ENCODE measurements at places on chromosomes 2 and 18.

- DNase-seq, result no peak
These were observed 40.7 kb upstream of the TMEM131 start for GRCh38 chr2:98036349-98037000.

DNA sequence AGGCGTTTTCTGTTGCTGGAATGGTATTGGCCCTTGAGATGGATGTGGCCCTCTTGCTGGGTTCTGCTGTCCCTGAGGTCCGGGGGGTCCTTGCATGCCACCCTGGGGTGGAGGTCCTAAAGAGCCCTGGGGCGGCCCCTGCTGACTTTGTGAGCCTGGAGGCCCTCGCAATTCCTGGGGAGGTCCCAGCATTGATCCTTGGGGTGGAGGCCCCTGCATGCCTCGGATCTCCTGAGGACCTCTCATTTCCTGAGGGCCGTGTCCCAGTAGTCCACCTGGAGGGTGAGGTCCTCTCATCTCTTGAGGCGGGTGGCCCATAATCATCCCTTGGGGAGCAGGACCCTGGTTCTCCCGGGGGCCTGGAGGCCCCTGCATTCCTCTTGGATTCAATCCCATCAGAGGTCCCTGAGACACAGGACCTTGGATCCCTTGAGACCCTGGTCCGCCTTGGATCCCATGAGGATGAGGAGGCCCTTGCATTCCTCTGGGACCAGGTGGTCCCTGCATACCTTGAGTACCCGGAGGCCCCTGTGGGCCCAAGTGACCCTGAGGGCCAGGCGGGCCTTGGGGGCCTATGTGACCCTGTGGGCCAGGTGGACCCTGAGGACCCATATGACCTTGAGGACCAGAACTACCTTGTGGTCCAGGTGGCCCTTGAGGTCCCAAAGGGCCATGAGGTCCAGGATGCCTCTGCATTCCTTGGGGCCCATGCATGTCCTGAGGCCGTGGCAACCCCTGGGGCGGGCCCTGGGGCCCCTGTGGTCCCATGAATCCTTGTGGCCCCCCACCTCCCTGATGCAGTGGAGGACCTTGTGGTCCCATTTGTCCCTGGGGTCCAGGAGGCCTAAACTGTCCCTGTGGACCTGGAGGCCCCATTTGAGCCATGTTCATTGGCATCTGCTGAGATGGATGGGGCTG is 18.3 kb downstream of the SFT2D3 start:
- DNase-seq, result no peak

DNA sequence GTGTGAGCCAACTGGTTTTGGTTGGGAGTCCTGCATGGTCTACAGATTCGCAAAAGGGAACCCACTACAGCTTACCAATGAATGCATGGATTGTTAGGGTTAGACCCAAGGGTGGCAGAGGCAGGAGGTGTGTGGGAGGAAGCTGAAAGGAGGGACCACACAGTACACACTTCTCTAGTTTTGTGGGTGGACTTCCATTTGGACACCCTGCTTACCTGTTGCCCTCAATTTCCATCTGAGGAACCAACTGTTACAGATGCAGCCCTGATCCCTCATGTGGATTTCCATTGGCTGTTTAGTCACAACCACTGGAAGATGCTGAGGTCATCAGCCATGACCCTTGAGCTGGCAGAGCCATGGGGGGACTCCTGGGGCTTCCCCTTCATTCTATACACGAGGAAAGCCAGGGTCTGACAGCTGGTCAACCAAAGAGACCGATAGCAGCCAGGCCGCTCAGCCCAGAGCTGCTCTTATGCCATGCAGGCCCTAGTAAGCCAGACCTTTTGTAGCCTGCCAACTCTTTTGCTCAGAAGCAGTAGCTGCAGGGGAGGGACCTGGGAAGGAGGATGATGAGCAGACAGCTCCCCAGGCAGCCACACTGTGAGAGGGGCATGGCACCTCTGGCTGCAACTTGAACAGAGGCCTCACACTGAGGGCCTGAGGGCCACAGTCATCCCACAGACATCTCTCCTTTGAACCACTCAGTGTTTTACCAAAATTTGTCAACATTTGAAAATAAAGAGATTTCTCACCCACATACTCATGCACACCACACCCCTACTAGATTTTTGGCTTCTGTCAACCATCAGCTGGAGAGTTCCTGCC is 162.1 kb downstream of the SETBP1 start:
- no peak for DNase-seq

DNA sequence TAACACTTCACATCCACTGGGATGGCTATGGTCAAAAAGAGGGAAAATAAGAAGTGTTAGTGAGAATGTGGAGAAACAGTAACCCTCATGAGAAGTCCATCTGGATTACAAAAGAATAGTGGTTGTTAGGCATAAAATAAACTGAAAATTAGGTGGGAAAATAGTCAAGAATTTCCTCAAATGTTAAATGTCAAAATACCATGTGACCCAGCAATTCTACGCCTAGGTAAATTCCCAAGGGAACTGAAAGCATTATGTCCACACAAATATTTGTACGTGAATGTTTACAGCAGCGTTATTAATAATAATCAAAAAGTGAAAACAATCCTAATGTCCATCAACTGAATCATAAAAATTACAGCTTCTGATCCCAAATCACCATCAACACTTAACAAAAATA is 11.0 kb downstream of the WDR33 start:
- DNase-seq, result no peak

GRCh38 chr2:41042343-41042742 is 590.5 kb upstream of the SLC8A1 start:
- DNase-seq, result no peak

GRCh38 chr2:190486037-190486623 is 48.4 kb downstream of the NEMP2 start:
- DNase-seq, result no peak

- no peak for DNase-seq
These were observed 491.2 kb downstream of the PIK3C3 start for GRCh38 chr18:42446195-42446594.

DNA sequence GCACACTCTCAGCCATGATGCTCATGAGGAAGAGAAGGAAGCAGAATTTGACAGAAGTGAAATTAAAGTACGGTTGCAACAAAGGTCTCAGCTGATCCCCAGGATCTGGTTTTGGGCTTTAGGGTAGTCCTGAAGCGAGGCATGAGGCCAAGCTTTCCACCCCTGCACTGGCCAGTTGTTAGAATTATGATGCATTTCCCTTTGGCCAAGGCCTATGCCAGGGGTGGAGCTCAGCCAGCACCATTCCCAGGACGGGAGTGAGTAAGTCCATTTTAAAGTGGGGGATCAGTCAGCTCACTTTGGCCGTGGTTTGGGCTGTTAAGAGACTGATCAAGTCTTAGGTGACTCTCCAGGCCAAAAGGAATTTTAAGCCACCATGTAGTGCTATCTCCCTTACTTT is 314.5 kb upstream of the MMADHC start:
- DNase-seq, result no peak

DNA sequence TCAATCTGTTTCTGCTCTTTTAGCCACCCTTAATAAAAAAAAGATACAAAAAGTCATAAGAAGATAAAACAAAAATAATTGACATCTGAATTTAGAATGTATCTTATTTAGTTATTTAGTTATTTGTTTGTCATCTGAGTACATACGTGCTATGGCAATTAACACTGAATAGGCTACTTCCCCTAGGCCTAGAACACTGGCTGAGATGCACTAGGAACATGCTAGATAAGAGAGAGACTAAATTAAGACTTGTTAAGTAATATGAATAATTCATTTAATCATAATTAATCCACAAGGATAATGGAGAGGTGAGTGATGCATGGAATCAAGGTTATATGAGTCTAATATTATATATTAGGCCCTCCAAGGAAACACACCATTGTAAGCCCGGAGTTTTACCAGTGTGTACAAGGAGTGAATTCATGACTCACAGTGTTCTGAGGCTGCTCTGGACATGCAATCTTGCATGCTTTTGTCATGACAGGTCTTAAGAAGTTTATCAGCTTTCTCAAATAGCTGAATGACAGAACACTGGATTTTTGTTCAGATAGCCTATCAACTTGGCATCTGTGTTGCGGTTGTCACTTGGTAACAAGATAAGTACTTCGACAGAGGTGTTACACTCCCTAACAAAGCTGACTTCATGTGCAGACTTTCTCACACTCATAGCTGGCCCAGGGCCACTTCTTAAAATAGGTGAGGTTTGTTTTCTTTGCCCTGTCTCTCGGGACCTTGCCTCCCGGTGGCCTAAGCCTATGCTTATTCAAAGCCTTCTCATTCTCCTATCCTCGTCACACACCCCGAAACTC is 5.0 kb upstream of the SERPINB2 start:
- no peak for DNase-seq

DNA sequence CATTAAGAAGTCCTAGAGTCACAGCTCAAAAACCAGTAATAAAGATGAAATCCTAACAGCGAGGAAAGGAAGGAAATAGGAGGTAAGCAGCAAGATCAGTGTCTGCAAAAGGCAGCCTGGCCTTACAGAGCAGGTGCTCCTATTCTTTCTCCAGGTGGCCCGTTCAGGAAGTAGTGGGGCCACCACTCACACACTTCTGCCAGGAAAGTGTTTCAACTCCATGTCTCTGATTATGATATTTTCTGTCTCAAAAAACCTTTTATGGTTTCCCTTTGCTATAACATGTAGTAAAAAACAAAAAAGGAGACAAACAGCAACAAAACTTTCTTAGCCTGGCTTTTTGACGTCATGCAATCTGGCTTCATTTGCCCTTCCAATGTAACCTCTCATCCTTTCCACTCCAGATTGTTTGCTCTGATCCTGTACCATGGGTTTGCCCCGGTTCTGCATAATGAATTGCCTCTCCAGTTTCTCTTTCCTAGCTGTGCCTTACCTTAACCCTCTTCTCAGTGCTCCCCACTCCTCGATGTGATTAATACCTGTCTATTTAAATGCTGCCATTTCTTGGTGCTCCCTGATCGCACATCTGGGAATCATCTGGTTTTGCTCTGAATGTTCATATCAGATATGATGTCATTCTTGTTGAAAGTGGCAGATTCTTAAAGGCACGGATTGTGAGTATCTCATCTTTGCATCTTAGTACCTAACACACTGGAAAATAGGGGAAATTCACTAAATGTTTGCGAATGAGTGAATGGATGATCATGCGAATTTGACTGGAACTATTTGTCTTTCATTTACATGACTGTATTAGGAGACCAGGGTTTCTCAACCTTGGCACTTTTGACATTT is 50.6 kb upstream of the PTPRM start:
- DNase-seq, result no peak

DNA sequence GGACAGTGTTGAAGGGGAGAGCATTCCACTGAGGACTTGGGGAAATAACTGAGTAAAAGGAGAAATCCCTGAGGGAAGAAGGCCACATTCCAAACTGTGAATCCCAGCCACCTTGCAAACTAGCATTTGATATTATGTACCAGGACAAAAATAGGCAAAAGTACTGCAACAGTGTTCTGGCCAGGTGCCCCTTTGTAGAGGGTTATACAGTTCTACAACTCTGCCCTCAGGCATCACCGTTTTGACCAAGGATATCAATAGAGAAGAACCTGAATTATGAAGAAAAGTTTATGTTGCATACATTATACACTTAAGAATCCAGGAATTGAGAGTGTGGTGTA is 20.6 kb upstream of the CAVIN2 start:
- DNase-seq, result no peak

- no peak for DNase-seq
These were observed 104.2 kb downstream of the ACKR3 start for GRCh38 chr2:236673823-236674185.

GRCh38 chr2:134233728-134234136 is 20.1 kb upstream of the MGAT5 start:
- DNase-seq, result no peak

GRCh38 chr2:203940039-203940438 is 3.5 kb downstream of the ICOS start:
- DNase-seq, result no peak

DNA sequence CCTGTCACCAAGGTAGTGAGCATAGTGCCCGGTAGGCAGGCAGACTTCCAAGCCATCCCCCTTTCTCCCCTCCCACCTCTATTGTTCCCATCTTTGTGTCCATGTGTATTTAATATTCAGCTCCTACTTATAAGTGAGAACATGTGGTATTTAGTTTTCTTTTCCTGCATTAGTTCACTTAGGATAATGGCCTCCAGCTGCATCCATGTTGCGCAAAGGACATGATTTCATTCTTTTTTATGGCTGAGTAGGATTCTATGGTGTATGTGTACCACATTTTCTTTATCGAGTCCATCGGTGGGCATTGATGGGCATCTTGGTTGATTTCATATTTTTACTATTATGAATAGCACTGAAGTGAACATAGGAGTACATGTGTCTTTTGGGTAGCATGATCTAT is 35.3 kb downstream of the MMADHC start:
- DNase-seq, result no peak

GRCh38 chr2:121162893-121163292 is 122.1 kb downstream of the TFCP2L1 start:
- DNase-seq, result no peak

- DNase-seq, result no peak
These were observed 57.3 kb downstream of the BAZ2B start for GRCh38 chr2:159559034-159559433.

GRCh38 chr18:30265190-30265589 is 777.4 kb downstream of the DSC3 start:
- DNase-seq, result no peak

DNA sequence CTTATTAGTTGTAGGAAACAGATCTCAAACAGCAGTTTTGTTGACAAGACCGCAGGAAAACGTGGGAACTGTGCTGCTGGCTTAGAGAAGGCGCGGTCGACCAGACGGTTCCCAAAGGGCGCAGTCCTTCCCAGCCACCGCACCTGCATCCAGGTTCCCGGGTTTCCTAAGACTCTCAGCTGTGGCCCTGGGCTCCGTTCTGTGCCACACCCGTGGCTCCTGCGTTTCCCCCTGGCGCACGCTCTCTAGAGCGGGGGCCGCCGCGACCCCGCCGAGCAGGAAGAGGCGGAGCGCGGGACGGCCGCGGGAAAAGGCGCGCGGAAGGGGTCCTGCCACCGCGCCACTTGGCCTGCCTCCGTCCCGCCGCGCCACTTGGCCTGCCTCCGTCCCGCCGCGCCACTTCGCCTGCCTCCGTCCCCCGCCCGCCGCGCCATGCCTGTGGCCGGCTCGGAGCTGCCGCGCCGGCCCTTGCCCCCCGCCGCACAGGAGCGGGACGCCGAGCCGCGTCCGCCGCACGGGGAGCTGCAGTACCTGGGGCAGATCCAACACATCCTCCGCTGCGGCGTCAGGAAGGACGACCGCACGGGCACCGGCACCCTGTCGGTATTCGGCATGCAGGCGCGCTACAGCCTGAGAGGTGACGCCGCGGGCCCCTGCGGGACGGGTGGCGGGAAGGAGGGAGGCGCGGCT is at the start of gene TYMS:
Gene TYMS (plus strand): TSS at position 343 of the 690 bp plus-strand sequence. CDS start 90 bp downstream, at position 433.
- peak; percentile 25 for DNase-seq

- DNase-seq, result no peak
These were observed 18.3 kb downstream of the GPATCH11 start for GRCh38 chr2:37102588-37102987.

All from activated gamma-delta T cell (primary cell).